Activated CD8-positive, alpha-beta memory T cell treated with anti-CD3 and anti-CD28 coated beads for 24 hours (primary cell): ENCODE measurements at places on chromosomes 16 and 17.

GRCh38 chr17:32755045-32755805 is 121.7 kb downstream of the MYO1D start:
- no peak for DNase-seq

GRCh38 chr17:11548398-11548797 is 49.9 kb upstream of the DNAH9 start:
- no peak for DNase-seq

- no peak for DNase-seq
These were observed 41.1 kb downstream of the MEOX1 start for GRCh38 chr17:43620581-43620980.

DNA sequence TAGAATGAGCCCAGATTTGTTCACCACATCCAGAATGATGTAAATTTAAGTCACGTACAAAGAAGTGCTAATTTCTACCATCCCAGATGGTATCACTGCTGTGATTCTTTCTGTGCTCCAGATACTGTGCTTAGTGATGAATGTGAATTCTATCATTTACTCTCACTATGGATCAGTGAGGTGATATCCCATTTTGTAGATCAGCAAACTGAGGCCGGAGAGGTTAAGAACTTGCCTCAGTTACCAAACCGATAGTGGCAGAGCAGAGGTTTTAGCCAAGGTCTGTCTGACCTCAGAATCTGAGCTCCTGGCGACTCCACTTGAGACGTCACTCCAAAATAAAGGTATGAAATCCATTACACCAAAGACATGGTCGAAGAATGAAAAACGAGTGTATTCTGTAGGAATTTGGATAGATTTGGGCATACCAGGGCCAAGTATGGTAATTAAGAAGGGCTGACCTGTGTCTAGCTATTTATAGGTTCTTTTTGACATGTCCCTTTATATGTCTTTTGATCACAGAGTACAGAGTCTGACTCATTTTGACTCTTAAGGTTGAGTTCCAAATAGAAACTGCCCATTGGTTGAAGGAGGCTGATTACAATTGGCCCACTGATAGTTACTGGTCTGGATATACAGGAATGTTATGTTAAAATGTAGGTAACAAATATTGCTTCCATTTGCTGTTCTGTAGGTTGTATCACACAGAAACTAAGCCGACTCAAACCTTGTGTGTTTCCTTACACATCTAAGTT is 10.0 kb downstream of the MAP2K6 start:
- no peak for DNase-seq

- DNase-seq, result no peak
These were observed 84.7 kb downstream of the VAT1L start for GRCh38 chr16:77873066-77873465.

DNA sequence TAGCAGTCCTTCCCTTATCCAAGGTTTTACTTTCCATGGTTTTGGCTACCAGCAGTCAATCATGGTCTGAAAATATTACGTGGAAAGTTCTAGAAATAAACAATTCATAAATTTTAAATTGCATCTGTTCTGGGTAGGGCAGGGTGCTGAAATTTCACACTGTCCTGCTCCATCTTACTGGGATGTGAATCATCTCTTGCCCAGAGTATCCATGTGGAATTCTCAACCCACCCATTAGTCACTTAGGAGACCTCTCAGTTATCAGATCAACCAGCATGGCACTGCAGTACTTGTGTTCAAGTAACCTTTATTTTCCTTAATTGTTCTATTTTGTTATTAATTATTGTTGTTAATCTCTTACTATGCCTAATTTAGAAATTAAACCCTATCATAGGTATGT is 202.8 kb upstream of the CPHXL start:
- DNase-seq, result no peak

- DNase-seq, result no peak
These were observed 690.4 kb upstream of the RBFOX1 start for GRCh38 chr16:6642271-6642670.
